NCI-H2081 treated with DMSO at 0.1 percent for 48 hours (cell line): ENCODE measurements at places on chromosomes 2 and 18.

GRCh38 chr2:9693646-9694045, 62.8 kb upstream of the YWHAQ start:
- no peak for DNase-seq

- no peak for DNase-seq
Measured at GRCh38 chr18:24986666-24987302, 365.2 kb downstream of the ZNF521 start.

- no peak for DNase-seq
Measured at GRCh38 chr2:238444242-238444641, 17.5 kb downstream of the ASB1 start.

DNA sequence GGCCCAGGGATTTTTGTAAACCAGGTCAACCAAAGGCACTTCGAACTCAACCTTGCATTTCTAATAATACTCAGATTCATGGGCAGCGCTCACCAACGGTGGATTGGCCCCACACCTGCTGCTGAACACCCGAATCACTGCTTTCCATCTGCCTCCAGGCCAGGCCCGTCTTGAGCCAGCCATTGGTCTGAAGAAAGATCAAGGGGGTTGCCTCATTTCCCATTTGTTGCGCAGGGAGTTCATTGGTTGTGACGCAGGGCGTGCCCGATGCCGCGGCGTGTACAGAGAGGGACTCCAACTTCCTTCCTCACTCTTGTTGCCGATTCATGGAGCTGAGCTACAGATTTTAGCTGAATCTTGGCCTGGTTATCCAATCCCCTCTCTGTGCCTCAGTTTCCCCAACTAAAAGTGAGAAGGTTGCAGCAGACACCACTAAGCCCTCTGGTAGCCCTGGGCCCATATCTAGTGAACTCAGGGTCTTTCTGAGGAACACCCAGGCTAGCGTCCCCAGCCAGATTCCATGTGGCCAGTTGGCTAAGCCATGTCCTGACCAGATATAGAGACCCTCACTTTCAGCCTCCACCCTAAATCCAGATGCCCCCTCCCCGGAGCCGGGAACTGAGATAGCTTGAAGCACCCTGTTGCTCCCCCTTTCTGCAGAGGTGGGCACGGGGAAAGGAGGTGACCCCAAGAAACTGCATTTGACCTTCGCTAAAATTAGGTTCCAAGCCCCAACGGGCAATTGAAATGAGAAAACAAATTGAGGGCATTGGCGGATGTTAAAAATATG, 60.9 kb upstream of the HPCAL1 start:
- no peak for DNase-seq

GRCh38 chr2:157233506-157233905, 24.0 kb upstream of the GALNT5 start:
- no peak for DNase-seq

DNA sequence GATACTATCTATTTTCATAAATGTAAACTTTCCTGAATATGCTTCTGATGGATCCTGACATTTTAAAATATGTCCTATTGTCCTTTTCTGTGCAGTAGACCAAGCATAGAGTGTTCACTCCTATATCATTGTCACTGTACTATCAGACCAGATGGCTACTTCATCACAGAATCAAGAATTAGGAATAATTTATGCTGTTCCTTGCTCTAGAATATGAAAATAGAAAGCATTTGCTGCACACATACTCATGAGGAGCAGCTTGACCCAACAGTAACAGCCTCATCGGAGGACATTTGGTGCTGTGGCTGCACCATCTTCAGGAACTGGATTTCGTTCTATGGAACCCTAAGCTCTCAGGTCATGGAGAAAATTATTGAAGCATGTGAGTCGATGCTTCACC, 468.9 kb upstream of the HNRNPA3 start:
- DNase-seq, result no peak

DNA sequence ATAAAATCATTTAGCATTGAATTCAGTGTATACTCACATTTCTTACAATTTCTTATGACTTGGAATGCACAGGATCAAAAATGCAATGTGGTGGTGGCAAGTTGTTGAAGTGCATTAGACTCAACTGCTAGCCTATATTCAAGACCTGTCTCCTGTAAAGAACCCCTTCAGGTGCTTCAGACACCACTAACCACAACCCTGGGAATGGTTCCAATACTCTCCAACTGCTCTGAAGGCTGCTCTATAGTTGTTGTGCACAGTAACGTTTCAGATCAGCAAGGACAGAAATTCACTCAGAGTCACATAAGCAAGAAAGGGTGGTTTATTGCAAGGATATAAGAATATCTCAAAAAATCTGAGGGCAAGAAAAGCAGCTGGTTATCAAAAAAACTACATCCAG, 6.5 kb downstream of the GKN1 start:
- DNase-seq, result no peak

- DNase-seq, result peak; percentile 60
Measured at GRCh38 chr2:206981739-206982340, 42.5 kb downstream of the CPO start.

GRCh38 chr18:22613788-22614187, 196.1 kb upstream of the CTAGE1 start:
- no peak for DNase-seq
